A549 (cell line): ENCODE measurements at places on chromosomes 5 and 9. TPM values are rescaled to one million over a fixed set of nuclear protein-coding genes. Genes with fewer than 3 reads are reported as not detected.

- DNase-seq, result peak; percentile 84
Measured at GRCh38 chr9:111759762-111760639, 34.7 kb downstream of the SHOC1 start.

DNA sequence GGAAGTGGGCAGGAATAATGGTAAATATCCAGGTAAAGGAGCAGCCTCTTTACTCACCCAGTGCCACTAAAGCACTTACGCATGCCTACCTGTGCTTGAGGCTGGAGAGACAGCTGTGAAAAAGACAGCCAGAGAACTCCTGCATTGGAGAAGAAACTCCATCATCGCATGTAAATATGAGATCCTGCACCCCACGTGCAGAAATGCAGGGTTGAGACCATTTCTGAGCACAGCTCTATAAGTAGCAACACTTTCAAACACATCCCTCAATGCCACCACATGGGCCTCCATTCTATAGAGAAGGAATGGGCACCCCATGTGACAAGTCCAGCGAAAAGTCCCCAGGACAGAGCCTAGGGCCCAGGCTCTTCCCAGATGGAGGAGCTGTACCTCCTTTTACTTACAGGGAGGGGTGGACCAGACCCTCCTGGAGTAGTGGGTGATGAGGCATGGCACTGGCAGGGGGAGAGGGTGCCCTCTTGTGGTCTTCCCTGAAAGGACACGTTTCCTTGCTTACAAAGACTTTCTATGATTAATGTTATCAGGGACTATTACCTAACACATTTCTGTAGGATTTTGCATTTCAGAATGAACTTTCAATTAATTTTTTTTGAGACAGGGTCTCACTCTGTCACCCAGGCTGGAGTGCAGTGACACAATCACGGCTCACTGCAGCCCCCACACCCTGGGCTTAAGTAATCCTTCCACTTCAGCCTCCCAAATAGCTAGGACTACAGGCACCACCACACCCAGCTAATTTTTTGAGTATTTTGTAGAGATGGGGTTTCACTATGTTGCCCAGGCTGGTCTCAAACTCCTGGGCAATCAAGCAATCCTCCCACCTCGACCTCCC is 55.3 kb upstream of the IL17B start:
- DNase-seq, result peak; percentile 61

- DNase-seq, result no peak
Measured at GRCh38 chr9:6525326-6526045, 112.5 kb downstream of the UHRF2 start.

GRCh38 chr9:36905101-36906066 is 128.7 kb downstream of the PAX5 start:
- no peak for DNase-seq

RANBP3L gene
- not detected in 3 replicates for polyA plus RNA-seq

FCN2 gene
- not detected in 3 replicates for polyA plus RNA-seq
